Stromal cell of bone marrow (primary cell): ENCODE measurements at places on chromosomes 2 and 18.

GRCh38 chr2:240624011-240624949 is 1.0 kb upstream of the GPR35 start:
- no peak for DNase-seq

DNA sequence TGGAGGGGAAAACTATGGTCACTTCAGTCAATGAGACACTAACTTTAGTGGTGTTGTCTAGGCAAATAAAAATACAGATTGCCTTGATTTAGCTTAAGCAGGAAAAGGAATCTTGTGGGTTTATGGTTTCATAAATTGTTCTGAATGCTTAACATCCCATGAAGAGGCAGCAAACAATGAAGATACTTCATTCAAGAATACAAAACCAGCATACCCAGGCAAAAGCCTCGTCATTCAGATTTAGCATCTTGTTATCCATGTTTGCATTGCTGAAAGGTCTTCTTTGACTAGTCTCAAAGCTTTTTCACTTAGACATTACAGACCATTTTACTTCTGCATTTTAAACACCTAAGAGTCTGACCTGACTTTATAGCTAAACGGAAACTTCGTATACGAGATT is 272.7 kb upstream of the FSHR start:
- DNase-seq, result no peak

DNA sequence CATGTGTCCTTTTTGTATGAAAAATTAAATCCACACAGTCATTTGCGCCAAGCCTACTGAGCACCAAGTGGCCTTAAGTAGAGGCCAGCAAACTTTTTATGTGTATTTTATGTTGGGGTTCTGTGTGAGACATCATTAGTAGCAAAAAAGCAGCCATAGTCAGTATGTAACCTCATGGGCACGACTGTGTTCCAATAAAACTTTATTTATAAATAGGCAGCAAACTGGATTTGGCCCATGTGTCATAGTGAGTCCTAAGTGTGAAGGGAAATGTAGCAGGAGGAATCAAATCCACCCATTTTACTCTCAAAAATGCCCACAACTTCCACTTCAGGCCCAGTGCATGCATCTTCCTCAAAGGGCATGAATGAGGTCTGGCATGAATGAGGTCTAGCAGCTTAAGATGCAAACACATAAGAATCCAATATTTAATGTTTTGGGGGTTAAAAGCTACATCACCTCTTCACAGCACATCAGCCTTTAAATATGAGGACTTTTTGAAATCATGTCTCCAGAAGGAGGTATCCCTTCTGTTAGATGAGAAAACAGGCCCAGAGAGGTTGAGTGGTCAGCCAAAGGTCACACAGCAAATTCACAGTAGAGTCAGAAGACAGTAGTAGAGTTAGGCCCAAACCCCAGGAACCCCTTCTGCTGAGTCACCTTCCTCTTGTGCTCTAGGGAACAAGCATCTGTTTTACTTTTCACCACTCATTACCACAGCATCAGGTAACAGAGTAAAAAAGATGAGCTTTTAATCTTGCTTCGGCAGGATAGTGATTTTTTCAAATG is 45.6 kb downstream of the MREG start:
- DNase-seq, result no peak

- DNase-seq, result no peak
Measured at GRCh38 chr2:31739161-31739560, 158.4 kb upstream of the SRD5A2 start.

DNA sequence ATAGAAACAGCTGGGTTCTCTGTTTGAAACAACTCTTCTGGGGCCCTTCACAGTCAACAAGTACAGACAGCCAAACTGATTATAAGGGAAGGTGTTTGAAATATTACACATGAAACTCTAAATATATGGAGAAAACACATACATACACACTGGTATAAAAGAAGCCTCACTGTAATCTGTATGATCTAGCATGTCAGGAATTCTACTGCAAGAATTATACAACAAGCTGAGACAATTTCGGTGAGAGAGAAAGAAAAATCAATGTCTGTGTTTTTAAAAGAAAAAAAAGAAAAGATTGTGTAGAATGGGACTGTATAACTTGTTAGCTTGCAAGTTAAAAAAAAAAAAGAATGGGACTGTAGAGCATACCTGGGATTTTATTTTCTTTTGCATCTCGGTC is 26.3 kb downstream of the IRS1 start:
- no peak for DNase-seq

GRCh38 chr2:45344502-45344901 is 266.6 kb downstream of the SRBD1 start:
- DNase-seq, result no peak

DNA sequence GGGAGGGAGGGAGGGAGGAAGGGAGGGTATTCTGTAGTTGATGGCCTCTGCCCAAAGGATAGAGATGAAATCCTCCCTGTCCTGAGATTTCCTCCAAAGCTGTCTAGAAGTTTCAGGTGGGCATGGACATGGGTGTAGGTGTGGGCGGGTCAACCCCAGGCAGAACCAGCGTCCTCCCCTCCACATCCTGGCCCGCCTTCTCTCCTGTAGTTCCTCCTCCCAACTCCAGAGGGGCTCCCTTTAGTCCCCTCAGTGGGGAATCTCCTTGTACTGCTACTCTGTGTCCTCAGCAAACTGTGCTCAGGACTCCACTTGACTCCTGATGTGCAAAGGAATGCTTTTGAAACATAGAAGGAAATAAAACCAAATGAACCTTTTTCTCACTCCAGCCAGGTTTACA is 88.1 kb downstream of the MRPS9 start:
- no peak for DNase-seq

DNA sequence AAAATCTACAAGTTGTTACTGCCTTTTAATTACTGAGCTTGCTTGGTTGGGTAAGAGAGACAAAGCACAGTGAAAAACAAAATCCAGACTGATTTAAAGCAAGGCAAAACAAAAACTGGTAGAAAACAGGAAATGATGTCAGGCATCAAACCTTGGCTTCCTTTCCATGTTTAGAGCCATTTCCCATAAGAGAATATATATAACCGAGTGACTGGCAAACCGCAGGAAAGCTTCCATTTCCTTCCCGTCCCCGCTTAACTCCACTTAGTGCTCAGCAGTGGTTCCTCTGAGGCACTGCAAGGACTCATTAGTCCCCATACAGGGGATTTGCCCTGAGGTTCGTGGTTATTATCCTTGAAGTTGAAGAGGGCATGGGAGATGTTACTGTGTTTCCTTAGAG is 446.3 kb downstream of the LPIN1 start:
- no peak for DNase-seq

DNA sequence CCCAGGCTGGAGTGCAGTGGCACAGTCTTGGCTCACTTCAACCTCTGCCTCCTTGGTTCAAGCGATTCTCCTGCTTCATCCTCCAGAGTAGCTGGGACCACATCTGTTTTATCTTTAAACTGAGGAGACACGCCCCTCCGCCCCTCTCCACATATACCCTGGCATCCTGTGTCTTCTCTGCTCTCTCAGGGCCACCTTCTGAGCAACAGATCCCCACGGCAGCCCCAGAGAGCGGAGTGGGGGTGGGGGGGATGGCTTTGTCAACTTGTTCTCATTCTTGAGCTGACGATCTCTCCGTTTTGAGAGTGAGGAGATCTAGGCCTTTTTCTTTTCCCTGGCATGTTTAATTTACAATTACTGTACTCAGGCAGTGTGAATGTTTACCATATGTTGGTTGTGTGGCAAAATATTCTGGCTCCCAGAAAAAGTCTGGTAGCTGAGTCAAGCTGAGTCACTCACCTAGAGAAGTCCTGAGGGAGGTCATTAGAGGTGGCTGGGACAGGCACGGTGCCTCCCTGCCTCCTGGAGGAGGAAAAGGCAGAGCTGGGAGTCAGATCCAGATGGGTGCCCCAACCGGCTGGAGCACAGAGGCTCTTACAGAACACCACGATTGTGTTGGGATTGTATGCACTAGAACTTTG is 19.5 kb upstream of the ID2 start:
- no peak for DNase-seq

DNA sequence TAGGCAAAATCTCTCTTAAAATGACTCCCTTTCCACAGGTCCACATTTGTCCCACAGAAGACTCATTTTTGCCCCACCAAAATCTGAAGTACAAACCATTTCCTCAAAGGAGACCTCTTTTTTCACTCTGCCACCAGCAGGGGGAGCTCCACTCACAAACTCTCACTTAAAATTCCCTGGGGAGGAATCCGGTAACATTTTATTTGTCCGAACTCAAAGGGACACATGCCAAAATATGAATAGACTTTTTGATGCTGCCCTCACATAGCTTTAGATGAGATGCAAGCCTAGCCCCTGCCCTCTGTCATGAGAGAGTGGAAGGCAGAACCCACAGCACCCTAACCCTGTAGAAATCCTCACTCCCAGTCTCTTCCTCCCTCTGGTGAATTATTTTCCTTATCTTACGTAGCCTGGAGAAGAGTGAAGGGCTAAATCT is 57.1 kb downstream of the RMDN2 start:
- DNase-seq, result peak; percentile 65

GRCh38 chr2:190812506-190813294 is 67.9 kb upstream of the GLS start:
- DNase-seq, result no peak
